Hematopoietic multipotent progenitor cell (in vitro differentiated cells): ENCODE measurements at places on chromosomes 5 and 9.

DNA sequence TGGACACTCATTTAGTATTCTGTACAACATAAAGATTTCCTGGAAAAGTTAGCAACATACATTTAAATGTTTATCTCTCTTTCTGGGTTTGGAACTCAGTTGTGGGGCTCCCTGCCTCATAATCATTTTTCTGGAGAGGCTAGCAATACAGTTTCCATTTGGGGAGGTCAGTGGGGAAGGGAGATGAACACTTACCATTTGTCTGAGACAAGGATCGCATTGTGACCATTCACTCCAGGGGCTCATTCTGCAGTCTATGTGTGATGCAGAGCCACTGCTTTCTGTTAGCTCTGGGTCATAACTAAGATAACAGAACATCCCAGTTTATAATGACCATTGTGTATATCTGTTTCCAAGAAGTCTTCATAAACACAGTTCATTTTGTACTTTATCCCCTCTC lies 22.4 kb downstream of the C9 start:
- DNase-seq, result no peak

DNA sequence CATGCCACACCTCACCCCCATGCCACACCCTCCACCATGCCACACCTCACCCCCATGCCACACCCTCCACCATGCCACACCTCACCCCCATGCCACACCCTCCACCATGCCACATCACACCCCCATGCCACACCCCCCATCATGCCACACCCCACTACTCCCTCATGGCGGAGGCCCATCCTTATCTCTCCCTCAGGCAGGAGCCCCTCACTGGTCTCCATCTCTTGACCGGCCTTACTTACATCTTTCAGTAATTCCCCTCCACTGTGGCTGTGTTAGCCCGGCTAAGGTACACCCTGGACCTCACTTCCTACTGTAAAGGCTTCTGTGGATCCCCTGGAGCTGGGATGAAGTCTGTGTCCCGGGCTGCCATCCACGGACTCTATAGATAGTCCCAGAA lies 102.0 kb downstream of the OLFM1 start:
- DNase-seq, result no peak

DNA sequence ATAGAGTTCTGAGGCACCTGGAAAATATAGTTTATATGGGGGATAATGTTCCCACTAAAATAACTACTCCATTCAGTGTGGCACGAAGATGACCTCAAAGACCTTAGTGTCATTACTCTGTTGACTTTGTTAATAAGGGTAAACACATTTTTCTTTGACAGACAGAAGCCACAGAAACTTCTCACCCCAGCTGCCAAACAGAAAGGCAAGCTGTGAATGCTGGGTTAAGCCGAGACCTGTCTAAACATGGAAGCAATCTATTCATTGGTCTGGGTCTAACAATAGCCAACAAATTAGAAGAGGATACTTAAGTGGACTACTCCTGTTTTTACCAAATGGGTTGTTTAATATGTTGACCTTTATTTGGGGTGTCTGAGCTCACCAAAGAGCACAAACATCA lies 171.4 kb downstream of the TLE1 start:
- DNase-seq, result no peak

DNA sequence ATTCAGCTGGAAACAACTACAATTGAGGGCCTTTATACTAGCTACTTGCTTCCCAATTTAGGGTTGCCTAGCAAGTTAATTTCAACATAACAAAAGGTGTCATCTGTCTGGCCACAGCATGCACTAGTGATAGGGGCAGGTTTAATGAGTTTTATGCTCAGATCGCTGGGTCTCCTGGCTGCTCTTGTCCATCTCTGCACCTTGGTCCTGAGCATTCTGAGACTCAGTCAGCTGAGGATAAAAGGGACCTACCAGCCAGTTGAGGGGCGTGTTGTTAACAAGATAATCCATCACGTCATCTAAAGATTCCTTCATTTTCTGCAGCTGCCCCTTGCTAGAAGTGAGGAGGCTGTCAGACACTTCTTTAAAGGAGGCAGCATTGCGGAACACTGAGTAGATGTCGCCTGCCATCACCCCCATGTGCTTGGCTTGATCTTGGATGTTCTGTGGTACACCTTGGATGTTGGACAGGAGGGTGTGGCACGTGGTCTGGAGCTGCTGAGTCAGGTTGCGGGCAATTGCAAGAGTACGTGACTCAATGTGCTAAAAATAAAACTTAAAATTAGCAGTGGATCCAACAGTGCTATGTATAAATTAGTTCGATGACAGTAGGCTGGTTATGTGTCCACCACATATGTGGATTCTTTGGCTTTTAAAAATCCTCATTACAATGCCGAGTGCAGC lies 11.0 kb downstream of the PLIN2 start:
- DNase-seq, result no peak

GRCh38 chr5:149415066-149415967 lies 36.2 kb upstream of the IL17B start:
- no peak for DNase-seq

DNA sequence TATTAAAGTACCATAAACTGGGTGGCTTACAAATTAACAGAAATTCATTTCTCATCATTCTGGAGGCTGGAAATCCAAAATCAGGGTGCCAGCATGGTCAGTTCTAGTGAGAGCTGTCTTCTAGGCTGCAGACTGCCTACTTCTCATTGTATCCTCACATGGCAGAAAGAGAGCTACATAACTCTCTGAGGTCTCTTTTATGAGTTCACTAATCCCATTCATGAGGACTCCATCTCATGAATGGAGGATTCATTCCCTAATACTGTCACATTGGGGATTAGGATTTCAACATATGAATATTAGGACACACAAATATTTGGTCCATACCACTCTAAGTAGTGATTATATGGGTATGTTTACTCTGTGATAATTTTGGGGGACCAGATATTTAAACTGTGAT lies 84.0 kb downstream of the ERP44 start:
- DNase-seq, result no peak

- DNase-seq, result no peak
Measured at GRCh38 chr5:38154615-38155204, 103.6 kb upstream of the EGFLAM start.

DNA sequence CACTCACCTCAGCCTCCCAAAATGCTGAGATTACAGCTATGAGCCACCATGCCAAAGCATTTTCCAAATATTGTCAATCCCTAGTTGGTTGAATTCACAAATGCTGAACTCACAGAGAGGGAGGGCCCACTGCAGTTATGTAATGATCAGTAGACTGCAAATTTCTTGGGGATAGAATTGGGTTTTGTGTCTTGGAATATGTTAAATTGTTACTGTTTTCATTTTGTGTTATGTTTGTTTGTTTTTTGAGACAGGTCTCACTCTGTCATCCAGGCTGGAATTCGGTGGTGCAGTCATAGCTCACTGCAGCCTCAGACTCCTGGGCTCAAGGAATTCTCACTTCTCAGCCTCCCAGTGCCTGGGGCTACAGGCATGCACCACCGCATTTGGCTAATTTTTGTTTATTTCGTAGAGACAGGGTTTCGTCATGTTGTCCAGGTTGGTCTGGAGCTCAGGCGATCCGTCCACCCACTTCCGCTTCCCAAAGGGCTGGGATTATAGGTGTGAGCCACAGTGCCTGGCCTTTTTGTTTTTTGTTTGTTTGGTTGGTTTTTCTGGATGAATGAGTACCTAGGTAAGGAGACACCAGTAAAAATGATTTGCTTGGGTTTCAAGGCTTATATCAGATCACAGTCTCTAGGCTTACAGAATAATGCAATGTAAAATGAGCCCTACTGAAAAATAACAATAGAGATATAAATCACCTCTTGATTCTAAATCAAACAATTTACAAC lies 31.5 kb upstream of the LMNB1 start:
- DNase-seq, result no peak

- peak; percentile 81 for DNase-seq
Measured at GRCh38 chr9:121992571-121993212, 100.4 kb downstream of the TTLL11 start.

DNA sequence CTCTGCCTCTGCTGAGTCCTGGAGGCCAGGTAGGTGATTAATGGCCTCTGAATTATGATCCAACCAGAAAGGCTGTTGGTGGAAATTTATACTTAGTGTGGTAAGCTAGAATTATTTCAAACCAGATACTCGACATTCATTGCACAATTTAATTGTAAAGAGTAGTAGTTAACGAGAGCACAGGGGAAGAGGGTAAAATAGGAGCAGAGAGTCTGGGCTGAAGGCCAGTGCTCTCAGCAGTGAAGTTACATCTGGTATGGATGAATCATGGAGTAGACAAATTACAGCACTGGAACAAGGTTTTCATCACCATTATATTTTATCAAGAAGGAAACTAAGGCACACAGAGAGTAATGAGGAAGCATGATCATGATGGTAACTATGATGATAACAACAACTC lies 92.5 kb downstream of the TLR4 start:
- no peak for DNase-seq

DNA sequence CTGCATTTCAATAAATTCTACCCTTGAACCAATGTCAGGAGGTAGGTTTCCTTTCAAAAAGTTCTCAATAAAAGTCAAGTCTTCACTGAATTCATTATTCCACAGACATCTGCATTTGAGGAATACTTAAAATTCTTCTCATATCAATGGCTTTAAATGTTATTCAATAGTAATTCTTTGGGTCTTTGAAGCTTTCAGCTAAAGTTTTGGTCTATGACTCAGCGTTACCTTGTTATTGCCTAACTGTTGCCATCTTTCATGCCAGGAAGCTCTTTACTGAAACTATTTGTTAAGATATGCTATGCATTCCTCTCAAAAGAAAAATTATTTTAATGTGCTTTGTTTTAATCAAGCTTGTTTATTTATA lies 170.5 kb downstream of the NNT start:
- DNase-seq, result no peak

DNA sequence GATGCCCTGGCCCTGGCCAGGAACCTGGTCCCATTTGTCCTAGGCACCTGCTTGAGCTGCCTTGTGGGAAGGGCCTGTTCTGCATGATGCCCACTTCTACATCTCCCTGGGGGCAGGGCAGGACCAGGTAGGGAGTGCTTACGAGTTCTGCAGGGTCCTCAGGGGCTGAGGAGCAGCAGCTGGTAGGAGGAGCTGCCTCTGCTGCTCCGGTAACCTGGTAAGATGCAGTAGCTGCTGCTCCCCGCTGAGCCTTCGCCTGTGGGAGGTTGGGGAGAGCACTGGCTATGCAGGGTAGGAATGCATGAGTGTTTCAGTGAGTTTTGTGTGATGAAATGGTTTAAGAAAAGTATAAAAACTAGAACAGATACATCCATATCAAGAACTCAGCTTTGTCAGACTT lies 13.6 kb downstream of the LRRC8A start:
- DNase-seq, result no peak

GRCh38 chr5:11973469-11973868 lies 69.2 kb upstream of the CTNND2 start:
- DNase-seq, result no peak

DNA sequence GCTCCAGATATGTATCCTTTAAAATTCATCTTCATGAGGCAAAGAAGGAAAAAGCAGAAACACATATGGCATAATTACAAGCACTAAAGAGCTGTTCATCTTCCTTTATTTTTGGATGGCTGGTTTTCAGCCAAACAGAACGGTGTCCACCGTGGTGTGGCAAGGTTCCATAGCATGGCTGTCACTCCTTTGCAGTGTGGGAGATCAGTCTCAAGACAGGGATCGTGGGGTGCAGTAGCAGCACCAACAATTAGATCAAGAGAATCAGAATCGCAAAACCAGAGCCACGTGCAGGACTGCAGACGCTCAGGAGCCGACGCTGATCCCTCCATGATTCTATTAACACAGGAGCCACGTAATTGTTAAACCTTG lies 79.5 kb downstream of the SEMA4D start:
- no peak for DNase-seq

GRCh38 chr9:92650839-92651621 lies 18.9 kb downstream of the IPPK start:
- no peak for DNase-seq

GRCh38 chr5:10618311-10618710 lies 54.4 kb downstream of the ANKRD33B start:
- no peak for DNase-seq

GRCh38 chr5:159038907-159039306 lies 60.8 kb downstream of the EBF1 start:
- peak; percentile 25 for DNase-seq

- no peak for DNase-seq
Measured at GRCh38 chr9:105510024-105510423, 47.9 kb upstream of the FKTN start.

- DNase-seq, result no peak
Measured at GRCh38 chr9:13778631-13779030, 499.1 kb upstream of the MPDZ start.

- no peak for DNase-seq
Measured at GRCh38 chr5:158369241-158369640, 510.3 kb upstream of the CLINT1 start.

GRCh38 chr5:37730896-37731455 lies 108.9 kb downstream of the GDNF start:
- no peak for DNase-seq

- DNase-seq, result peak; percentile 13
Measured at GRCh38 chr9:91659529-91660495, 236.2 kb upstream of the NFIL3 start.

DNA sequence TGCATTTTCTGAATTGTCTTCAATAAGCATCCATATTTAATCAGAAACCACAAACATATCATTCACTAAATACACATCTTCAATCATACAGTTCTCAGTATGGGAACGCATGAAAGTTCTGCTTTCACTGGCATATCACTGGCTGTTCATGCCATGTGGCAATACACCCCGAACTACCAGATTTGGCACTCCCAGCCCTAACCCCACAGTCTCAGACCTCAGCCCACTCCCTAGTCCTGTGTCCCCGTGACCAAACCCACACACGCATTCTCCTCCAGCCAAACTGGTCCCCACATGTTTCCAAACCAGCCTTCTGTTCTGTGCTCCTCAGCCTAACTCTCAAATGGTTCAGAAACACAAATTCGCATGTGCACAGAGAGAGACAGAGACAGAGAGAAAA lies 20.6 kb downstream of the KCNMB1 start:
- DNase-seq, result no peak

- no peak for DNase-seq
Measured at GRCh38 chr9:90268613-90269012, 374.0 kb downstream of the DIRAS2 start.

GRCh38 chr9:87665505-87665904 lies 60.4 kb upstream of the CTSL start:
- DNase-seq, result no peak

- DNase-seq, result no peak
Measured at GRCh38 chr5:169554251-169554650, 29.3 kb upstream of the SPDL1 start.

DNA sequence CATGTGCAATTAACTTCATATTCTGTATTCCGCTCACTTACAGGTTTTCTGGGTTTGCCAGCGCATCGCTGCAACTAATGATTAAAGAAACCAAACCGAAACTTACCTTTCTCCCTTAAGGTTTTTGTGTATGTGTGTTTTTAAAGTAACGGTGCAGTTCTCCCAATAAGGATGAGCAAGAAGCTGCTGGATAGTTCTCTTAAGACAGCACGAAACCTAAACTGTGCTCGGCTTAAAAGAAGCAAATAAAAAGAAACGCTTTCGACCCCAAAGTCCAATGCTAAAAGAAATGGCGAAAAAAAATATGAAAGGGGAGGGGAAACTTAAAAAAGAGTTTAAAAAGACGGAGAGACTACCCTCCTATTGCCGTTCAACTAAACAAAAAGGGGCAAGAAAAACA lies 340 bp downstream of the ELAVL2 start:
- no peak for DNase-seq

GRCh38 chr9:128497824-128498610 lies 6.5 kb upstream of the GLE1 start:
- no peak for DNase-seq

- DNase-seq, result no peak
Measured at GRCh38 chr9:88775559-88775958, 215.7 kb upstream of the S1PR3 start.
